ENCODE measurements at places on chromosomes 1 and 21. TPM values are rescaled to one million over a fixed set of nuclear protein-coding genes. Genes with fewer than 3 reads are reported as not detected.

ZNF683 gene
- total RNA-seq, result not detected

KCNT2 gene
- 26.6 TPM for total RNA-seq

PLA2G2F gene
- total RNA-seq, result not detected

DMBX1 gene
- not detected for total RNA-seq

ANGPTL1 gene
- 4.7 TPM for total RNA-seq

SLX9 gene
- total RNA-seq, result 8.4 TPM

EPHA10 gene
- 8.9 TPM for total RNA-seq

ETV3L gene
- not detected for total RNA-seq

FLVCR1 gene
- 28.8 TPM for total RNA-seq

MPZ gene
- 0.49 TPM for total RNA-seq

All from temporal lobe (tissue), 4 donors.